ENCODE measurements at places on chromosomes 5 and 9.

DNA sequence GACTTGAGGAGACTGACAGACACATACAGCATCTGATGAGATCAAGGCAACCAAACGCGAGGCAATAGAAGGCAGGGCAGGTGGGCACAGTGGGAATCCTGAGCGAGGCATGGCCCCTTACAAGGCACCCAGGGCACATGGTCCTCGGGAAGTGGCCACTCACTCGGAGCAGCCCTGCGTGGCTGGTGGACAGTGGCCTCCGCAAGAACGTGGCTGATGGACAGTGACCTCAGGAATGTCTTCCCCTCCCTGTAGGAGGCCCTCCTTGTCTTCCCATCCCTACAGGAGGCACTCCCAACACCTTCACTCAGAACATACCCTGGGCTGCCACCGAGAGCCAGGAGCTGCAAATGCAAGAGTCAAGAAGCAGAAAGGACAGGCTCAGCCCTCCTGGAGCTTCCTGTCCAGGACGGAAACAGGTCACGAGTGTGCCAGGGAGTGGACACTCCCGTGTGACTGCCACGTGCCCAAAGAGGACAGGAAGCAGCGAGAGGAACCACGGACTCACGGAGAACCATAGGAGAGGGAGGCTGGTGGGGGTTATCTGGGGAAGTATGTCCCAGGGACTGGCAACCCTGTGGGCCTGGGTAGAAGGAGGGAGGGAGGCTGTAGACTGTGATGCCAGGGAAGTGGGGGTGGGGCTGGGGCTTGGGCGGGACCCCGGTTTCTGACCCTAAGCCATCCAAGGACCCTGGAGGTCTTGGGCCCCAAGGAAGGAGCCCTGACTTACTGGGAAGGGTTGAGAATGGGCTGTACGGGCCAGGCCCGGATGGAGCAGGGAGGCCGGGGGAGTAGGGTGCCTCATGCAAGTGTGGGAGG, 321.9 kb upstream of the IRX4 start:
- DNase-seq, result no peak

DNA sequence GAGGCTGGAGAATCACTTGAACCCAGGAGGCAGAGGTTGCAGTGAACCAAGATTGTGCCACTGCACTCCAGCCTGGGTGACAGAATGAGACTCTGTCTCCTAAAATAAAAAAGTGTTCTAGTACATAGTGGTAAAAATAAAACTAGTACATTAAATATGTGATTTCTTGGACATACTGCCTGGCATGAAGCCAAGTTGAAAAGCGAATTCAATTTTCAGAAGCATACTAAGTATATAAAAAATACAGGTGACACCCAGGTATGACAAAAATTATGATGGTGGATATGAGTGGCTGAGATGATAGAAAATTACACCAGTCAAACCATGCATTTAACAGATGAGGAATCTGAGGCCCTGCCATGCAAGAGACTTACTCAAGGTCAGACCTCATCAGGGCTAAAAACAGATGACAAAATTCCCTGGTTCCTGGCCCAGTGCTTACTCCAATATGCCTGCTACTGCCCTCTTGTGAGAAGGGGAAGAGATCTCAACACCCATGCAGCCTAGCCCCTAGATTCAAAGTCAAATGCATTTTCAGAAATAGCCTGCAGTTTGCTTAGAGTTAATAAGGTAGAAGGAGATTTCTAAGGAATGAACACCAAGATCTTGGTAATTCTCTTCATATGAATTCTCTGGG, 46.6 kb upstream of the GNPDA1 start:
- no peak for DNase-seq

GRCh38 chr9:133163504-133164172, at the start of gene GBGT1:
GBGT1 (minus strand) TSS chr9:133163914; CDS start chr9:133162412, 1,502 bp downstream.
- DNase-seq, result no peak

- no peak for DNase-seq
These were observed 55.9 kb upstream of the NR3C1 start for GRCh38 chr5:143459433-143459832.

DNA sequence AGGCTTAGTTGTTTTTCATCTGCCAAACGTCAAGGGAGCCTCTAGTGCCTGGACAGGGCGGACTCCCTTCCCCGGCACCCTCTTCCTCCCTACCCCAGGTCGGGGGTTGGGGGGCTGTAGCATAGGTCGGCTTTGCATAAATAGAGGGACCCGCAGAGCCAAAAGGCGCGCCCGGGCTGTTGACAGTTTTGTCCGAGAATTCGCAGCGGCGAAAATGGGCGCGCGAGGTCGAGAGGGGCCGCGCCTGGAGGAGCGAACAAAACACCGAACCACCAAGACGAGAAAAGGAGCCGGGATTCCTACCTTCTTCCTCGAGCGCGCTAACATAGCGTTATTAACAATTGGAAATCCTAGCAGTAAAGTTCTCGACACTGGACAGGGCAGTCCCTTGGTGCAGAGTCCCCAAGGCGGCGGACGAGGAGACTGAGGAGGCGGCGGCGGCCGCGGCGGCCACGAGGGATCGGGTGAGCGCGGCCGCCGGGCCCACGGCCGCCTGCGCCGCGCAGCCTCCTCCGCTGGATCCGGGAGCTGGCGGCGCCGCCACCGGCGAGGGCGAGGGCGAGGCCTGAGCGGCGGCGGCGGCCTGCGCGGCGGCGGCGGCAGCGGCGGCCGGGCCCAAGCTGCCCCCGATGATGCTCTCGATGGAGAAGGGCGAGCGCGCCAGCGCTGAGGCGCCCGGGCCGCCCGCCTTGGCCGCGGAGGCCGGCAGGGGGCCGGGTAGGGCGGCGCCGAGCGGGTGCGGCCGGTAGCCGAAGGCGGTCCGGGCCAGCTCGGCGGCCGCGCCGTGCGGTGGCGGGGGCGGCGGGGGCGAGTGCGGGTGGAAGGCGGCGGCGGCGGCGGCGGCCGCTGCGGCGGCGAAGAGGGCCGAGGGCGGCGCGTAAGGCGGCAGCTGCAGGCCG, 1.7 kb downstream of the FOXD1 start:
- no peak for DNase-seq

- DNase-seq, result no peak
These were observed 28.9 kb upstream of the GSN start for GRCh38 chr9:121239071-121239470.

DNA sequence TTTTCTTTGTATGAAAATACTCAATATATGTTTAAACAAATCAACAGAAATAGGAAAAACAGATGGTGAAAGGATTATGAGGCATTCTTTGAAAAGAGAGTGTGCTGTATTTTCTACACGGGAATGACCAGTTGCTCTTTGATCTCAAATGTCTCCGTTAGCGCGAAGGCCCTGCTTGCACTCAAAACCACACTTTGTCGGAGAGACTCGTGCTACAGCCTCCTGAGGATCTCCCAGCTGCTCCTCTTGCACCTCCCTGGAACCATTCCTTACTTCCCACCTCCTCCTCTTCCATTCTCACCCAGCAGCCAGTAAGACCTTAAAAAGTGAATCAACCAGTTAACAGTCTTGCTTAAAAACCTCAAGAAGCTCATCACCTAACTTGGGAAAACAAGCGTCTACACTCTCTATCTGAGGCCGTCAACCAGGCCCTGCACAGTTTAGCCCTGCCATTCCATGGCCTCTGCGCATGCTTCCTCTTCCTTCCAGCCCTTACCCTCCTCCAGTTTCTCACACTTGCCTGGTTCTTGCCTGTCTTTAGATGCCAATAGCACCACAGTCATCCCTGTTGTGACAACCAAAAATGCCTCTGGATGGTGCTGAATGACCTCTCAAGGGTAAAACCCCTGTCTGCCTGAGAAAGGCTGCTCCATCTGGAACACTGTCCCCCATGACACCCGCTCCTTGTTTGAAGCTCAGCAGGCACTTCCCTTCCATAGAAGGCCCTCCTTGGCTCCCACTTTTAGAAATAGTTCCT, 594.7 kb upstream of the WWC1 start:
- no peak for DNase-seq

DNA sequence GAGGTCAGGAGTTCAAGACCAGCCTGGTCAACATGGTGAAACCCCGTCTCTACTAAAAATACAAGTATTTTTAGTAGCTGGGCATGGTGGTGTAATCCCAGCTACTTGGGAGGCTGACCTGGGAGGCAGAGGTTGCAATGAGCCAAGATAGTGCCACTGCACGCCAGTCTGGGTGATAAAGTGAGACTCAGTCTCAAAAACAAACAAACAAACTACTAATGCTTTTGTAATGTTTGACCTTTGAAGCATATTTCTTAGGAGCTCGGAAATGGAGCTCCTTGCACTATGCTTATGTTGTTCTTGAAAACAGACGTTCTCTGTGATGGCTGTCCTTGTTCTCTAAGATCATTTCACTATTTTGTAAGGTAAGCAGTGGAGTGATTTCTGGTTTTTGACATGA, 6.0 kb downstream of the F2RL2 start:
- no peak for DNase-seq

- no peak for DNase-seq
These were observed 60.7 kb upstream of the SYNPO start for GRCh38 chr5:150579462-150580400.

DNA sequence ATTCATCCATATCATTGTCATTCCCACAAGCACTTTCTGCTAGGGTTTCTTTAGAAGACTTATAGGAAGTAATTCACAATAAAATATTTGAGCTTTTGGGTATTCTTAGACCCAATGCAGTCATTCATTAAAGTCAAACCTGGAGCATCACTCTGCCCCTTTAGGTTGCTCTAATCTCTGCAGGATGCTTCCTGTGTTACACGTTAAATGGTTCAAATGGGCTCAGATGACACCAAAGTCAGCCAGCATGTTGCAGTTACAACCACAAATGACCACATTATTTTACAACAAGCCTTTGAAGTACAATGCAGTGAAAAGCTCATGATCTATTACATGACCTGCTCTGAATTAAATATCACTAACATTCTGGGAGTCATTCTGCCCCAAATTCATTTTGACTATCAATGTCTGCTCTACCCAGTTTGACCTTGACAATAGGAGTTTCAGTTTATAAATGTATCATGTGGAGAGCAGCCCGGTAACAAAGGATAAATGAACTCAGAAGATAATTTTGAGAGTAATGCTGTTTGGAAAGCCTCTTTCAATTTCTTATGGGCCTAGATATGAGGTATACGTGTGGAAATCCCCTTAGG, 668.6 kb upstream of the DMAC1 start:
- DNase-seq, result no peak

- DNase-seq, result no peak
These were observed 1.3 kb downstream of the TENT2 start for GRCh38 chr5:79613549-79613948.

GRCh38 chr5:147431586-147431985, 78.3 kb downstream of the DPYSL3 start:
- no peak for DNase-seq

- no peak for DNase-seq
These were observed 19.2 kb downstream of the GSN start for GRCh38 chr9:121286973-121287741.

GRCh38 chr5:7801891-7802614, 48.9 kb downstream of the CFAP90 start:
- no peak for DNase-seq

All from effector memory CD8-positive, alpha-beta T cell (primary cell).